ENCODE measurements at places on chromosomes 6 and 20.
A peak's percentile ranks its signal among the peaks of the same experiment; 100 is the strongest.

DNA sequence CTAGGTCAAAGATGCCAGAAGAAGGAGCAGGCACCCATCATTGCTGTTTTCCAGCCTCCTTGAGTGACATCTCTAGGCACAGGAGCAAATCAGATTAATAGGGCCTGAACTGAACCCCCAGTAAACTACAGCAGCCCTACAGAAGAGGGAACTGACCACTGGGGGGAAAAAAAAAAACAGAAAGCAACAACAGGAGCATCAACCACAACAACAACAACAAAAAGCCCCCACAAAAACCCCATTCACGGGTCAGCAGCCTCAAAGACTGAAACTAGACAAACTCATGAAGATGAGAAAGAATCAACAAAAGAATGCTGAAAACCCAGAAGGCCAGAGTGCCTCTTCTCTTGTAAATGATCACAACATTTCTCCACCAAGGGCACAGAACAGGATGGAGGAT, 537.4 kb upstream of the BTBD3 start:
- DNase-seq = no peak

- no peak for DNase-seq
These were observed 731.7 kb downstream of the RFPL4B start for GRCh38 chr6:113078791-113079190.

DNA sequence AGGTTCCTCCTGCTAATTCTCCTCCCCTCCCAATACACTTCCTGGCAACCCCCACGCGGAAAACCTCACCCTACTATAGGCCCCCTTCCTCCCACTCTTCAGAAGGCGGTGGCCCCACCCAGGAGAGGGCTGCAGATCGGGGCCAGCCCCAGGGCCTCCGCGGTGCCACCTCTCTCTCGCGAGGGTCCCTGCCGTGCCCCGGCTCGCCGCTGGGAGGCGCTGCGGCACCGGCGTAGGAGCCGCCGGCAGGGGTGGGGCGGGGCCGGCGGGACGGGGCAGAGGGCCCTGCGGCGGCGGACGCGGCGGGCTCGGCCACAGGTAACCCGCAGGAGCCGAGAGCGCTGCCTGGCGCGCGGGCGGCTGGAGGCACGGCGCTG, at the start of gene ANKRD6:
Gene ANKRD6 (plus strand): TSS at position 278 of the 377 bp plus-strand sequence. CDS start 133,825 bp downstream, outside the sequence.
- DNase-seq = peak; percentile 64

- DNase-seq = no peak
These were observed 40.0 kb upstream of the CD2AP start for GRCh38 chr6:47437592-47437991.

DNA sequence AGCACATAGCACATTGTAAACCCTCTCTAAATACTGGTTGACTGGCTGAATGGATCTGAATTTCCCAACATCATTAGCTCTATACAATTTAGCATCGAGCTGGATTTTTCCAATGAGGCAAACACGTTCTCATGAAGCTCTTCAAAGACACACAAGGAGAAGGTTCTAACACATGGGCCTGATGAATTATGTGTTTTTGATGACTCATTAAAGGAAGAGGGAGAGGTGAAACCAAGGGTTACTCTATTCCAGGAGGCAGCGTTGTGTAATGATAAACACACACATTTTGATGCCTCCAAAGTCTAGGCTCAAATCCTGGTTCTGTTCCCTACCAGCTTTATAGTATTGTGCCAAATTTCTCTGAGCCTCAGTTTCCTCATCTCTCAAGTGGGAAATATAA, 84.3 kb downstream of the PFDN4 start:
- no peak for DNase-seq

DNA sequence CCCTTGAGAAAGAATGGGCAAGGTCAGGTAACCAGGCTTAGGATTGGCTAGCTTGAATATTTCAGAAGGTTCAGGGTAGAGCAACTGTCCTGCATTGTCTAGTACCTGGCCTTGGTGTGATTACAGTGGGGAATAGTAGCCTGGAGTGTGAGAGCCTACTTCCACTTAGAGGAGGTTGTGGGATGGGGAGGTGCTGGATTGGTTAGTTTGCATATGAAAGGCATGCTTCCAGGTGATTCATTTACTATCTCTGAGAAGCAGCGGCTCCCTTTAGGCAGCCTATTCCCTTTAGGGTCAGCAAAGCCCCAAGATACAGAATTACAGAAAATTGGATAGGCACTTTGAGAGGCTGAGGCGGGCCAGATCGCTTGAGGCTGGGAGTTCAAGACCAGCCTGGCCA, 25.0 kb upstream of the SCGN start:
- DNase-seq = no peak

GRCh38 chr6:40183902-40184301, 249.6 kb upstream of the MOCS1 start:
- no peak for DNase-seq

GRCh38 chr6:106519460-106520394, 109.6 kb downstream of the RTN4IP1 start:
- peak; percentile 94 for DNase-seq

GRCh38 chr6:138302554-138302953, 75.2 kb upstream of the SMIM28 start:
- DNase-seq = no peak

- no peak for DNase-seq
These were observed 66.6 kb downstream of the PHACTR3 start for GRCh38 chr20:59670786-59671492.

GRCh38 chr6:56019973-56020372, 144.6 kb upstream of the BMP5 start:
- DNase-seq = no peak

- no peak for DNase-seq
These were observed 44.1 kb downstream of the STK4 start for GRCh38 chr20:45010399-45010828.

DNA sequence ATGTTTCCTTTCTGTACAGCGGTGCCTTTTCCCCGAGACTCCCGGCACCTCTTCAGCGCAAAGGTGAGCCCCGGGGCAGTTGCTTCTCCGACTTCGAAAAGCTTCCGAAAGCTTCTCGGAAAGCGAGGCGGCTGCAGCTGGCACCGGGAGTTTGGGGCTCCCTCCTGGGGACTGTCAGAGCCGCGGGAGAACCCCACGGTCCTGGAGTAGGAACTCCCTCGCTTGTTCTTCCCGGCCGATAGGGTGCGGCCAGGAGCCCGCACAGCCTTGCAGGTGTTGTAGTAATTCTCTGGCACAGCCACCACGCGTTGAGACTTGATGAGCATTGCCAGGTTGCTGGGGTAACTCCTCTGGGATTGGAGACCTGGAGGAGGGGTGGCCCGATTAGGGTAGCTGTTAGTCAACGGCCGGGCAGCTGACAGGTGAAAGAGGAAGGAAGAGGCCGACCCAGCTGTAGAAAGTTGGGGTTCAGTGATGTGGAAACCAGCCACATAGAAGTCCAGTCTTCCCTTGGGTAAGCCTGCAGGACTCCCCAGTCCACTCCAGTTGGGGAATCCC, 721 bp downstream of the KDM1B start:
- peak; percentile 30 for DNase-seq

GRCh38 chr6:97423190-97423589, 140.2 kb upstream of the MMS22L start:
- DNase-seq = no peak

GRCh38 chr20:4344670-4345069, 329.3 kb upstream of the RNF24 start:
- no peak for DNase-seq

- DNase-seq = no peak
These were observed 117.6 kb downstream of the UTRN start for GRCh38 chr6:144402750-144403149.

DNA sequence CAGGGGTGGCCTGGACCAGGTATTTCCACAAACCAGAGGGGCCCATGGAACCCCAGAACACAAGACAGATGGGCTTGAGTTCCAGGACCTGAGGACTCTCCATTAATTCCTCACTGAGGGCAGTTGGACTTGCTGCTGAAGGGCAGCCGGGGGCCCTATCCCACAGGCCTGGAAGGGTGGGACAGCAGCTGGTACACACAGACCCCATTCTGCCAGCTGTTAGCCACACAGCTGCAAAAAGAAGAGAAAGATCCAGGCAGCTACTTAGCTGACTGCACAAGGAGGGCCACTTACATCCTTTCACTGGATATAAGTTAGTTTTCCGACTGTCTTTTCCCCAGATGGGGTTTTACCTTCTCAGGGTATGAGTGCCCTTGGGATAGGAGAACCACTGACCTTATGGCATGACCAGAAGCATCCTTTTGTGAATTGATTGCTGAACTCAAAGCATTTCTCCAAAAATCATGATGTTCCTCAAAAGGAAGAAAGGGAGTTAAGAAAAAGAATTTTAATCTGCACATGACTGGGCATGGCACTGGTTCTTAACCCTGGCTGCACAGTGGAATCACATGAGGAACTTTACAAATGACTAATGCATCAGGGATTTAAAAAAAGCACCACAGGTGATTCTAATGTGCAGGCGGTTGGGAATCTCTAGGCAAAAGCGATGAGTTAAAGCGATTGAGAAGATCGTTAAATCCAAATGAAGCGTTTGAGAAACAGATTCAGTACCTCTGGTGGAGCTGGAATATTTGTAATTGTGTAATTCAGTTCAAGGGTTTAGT, 199.4 kb downstream of the TFAP2A start:
- no peak for DNase-seq

GRCh38 chr20:51067792-51068191, 44.9 kb upstream of the KCNG1 start:
- no peak for DNase-seq

GRCh38 chr6:138726066-138726756, 47.4 kb upstream of the CCDC28A start:
- DNase-seq = no peak

- peak; percentile 12 for DNase-seq
These were observed 467.6 kb downstream of the DHX35 start for GRCh38 chr20:39429726-39430125.

GRCh38 chr6:10271982-10272381, 142.9 kb downstream of the TFAP2A start:
- DNase-seq = no peak

- peak; percentile 43 for DNase-seq
These were observed 540 bp upstream of the RBM24 start for GRCh38 chr6:17280552-17281090.

- no peak for DNase-seq
These were observed 68.8 kb downstream of the EYS start for GRCh38 chr6:65638047-65638831.

DNA sequence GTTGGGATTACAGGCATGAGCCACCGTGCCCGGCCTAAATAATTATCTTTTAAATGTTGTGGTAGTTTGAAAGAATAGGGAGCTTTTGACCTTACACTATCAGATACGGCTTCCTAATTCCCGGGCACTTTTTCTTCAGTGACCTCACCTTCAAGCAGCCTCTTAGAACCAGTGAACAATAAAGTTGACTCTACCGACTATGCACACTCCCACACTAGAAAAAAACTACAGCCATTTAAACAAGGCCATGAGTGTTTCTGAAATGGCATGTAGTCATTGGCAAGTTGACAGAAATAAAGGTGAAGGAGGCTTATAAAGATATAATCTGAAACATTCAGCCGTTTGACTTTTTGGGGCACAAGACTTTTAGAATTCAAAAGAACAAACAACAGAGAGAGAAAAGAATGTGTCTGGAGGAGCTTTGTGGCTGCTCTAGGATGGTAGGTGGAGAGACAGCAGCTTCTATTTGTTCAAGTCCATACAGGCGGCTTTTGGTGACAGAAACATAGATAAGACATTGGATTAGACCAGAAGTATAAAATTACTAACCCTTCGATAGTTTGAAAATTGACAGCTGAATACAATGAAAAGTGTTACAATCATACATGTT, 75.2 kb downstream of the GJA1 start:
- DNase-seq = no peak

GRCh38 chr6:15254070-15254975, 8.5 kb downstream of the JARID2 start:
- DNase-seq = no peak

- no peak for DNase-seq
These were observed 199.6 kb downstream of the ISM1 start for GRCh38 chr20:13420625-13421024.

GRCh38 chr6:128482642-128483041, 37.8 kb downstream of the PTPRK start:
- DNase-seq = no peak

- no peak for DNase-seq
These were observed 51.3 kb downstream of the AKAP12 start for GRCh38 chr6:151290877-151291721.

GRCh38 chr6:136483906-136484305, 66.3 kb downstream of the MAP7 start:
- no peak for DNase-seq

- DNase-seq = no peak
These were observed 168.2 kb downstream of the AKAP7 start for GRCh38 chr6:131303338-131303930.

DNA sequence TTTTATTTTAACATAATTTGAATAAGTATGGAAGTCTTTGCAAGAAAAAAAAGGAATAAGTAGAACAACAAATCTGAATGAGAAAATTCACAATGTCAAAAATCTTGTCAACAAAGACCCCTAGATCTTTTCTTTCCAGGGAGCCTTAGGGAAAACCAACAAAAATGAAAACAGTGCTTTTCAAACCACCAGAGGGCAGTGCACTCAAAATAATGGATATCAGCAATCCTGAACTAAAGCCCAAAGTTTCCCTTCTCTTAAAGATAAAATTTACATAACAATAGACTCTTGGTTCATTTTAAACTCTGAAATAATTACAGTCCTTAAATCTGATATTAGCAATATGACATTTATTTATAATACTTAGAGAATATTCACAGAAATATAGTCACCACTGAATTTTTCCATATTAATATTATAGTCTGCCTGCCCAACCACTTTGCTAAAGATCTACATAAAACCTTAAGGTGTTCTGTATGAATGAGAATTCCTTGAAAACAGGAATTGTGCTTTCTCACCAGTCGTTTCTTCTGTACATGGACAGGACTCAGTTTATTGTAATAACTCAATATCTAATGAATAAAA, 105.3 kb upstream of the BMP5 start:
- peak; percentile 42 for DNase-seq

- DNase-seq = peak; percentile 28
These were observed 177.3 kb upstream of the TENT5A start for GRCh38 chr6:81929828-81930227.

DNA sequence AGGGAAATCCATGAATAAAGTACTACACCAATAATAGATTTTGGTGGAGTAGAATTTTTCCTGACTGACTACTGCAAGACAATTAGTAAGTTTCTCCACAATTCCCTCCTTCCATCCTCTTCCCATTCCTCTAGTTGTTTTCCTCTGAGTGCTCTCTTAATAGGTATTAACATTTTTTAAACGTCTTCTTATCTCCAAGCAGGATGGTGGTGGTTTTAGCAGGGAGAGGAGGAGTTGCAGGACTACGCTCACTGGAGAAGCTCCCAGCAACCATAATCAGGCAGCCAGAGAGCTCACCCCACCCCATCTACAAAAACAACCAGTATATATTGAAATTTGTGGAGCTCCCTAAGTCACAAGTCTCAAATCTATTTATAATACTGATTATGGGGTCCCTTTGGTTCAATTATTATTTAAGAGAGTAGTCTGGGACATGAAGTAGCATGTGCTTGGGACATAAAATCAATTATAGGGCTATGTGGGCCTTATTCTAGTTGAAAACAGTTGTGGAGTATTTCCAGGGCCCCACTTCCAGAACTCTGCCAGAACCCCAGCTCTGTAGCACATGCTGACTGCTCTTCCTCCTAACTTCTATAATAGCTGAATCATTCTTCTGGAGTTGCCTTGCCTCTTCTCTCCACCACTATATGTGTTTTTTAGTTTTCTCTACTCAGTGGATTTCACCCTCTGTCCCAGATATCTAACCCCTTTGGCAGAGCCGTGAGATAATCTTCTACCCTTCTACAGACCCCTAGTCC, 49.8 kb downstream of the MYB start:
- DNase-seq = no peak

All from AG08395 (cell line).